GM04503 (cell line): ENCODE measurements at places on chromosomes 6 and 20.

- no peak for DNase-seq
These were observed 19.2 kb downstream of the BLTP3A start for GRCh38 chr6:34810936-34811632.

DNA sequence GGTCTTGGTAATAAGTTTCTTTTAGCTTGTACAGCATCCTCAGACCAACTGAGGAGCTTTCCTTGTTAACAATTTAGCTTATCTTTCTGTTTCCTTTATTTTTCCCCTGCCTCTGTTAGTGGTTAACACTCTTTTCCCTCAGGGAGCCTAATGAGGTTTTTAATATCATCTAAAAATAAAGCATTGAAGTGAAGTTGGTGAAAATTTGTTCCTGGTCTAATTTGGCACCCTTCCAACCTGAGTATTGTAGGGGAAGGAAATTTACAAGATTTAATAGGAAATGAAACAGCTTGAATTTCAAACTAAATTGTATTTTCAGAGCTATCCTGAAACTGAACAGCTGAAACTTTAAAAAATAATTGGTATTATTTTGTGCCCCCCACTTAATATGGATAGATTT is 28.1 kb upstream of the VAPB start:
- DNase-seq = no peak

DNA sequence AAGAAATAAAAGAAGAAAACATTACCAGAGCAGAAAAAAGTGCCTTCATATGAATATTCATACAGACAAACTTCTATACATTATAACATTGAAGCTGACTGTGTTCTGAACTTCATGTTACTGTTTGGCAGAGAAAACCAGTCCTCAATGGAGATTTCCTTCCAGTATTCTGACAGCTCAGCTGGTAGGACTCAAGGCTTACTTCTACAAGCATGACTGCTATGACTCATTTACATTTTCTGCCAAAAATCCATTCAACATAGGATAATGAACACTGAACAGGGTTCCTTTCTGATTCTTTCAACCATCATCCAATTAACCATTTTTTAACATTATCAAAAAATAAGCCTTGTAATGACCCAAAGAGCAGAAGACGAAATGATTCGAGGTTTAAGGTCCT is 25.4 kb downstream of the COL9A1 start:
- no peak for DNase-seq

- DNase-seq = no peak
These were observed 139.4 kb downstream of the RNGTT start for GRCh38 chr6:88823998-88824397.

DNA sequence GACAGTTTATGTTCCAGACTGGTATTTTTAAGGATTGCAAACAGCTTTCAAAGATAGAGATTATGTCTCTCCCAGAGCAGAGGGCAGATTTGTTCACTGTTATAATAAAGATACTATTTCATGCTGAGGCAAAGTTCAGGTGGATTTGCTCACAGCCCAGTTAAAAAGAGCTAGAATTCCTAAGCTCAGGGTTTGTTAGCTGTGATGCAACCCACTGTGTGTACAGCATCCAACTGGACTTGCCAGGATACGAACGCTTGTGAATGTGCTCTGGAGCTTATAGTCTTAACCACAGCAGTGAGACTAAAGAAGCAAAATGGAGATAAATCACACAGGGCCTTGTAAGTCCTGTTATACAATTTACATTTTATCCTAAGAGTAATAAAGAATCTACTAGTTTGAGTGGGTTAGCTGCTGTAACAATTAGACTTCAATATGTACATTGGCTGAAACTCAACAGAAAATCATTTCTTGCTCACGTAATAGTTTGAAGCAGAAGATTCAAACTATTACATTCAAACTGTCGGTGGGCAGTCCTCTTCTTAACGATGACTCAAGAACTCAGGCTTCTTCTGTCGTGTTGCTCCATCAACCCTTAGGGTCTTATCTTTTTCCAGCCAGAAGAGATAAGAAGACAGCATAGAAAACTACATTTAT is 204.0 kb upstream of the PLN start:
- no peak for DNase-seq

DNA sequence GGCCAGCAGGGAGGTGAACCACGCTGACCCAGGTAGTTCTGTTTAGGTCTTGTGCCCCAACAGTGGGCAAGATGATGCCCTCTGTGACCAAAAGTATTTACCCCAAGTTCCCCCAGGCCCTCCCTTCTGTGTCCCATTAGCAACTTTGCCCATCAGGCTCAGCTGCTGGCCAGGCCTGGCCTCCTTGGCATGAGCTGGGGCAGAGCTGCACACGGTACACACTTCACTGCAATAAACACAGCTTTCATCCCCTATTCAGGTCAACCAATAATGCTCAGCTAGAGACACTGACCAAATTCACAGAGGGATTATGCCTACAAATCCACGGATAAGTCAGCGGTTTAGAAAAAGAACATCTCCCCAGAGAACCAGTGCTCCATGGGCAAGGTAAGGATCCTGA is 103.7 kb downstream of the SLC23A2 start:
- DNase-seq = no peak
